Central memory CD4-positive, alpha-beta T cell (primary cell): ENCODE measurements at places on chromosomes 5 and 9.

- DNase-seq, result no peak
Observed at GRCh38 chr5:80142996-80143395, 107.8 kb downstream of the THBS4 start.

DNA sequence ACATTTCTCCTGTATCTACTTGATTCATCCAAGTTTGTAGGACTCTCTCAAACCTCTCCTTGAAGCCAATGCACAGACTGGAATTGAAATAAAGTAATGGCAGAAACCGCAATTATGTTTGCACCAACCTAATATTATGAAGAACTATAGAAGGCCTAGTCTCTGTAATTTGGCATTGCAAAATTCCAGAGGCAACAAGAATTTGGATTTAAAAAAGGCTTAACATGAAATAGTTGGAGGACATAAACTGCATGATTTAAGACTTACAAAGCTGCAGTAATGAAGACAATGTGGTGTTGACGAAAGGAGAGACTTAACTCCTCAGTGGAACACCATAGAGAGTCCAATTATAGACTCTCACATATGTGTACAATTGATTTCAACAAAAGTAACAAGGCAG, 117.8 kb upstream of the MINAR2 start:
- DNase-seq, result no peak

DNA sequence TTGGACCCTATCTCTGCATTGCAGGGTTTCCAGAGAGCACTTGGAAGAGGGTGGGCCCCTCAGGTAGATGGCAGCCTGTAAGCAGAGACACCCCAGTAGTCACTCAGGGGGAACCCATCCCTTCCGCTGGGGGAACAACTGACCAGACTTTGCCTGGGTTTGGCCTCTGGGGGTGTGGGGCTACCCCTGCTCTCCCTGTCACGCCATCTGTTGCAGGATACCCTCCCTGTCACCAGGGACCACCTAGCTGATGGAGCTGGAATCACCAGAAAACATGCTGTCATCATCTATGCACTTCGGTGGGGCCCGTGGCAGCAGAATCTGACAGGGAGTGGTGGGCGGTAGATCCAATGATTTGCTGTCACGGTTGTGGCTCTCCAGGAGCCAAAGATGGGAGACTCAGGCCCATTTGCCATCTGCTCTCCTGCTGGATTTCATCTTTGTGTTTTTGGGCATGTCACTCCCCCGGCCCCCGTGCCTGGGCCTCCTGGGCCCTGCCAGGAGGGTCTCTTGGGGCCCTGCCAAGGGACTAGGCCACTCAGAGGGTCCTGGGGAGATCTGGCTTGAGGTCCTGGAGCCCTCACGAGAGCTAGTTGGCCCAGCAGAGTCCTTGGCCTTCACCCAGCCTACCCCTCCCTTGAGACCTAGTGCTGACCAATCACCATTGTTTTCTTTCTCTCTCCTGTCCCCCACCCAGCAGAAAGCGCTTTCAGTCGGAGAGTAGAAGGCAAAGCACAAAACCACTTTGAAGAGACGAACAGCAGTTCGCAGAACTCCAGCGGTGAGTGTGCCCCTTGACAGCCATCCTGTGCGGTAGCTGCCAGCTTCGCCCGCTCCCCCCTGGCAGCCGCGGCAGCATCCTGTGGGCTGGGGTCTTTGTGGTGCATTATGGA, 45.9 kb downstream of the AMBP start:
- no peak for DNase-seq

GRCh38 chr9:131263701-131264100, 12.6 kb downstream of the FAM78A start:
- no peak for DNase-seq

GRCh38 chr5:10393491-10393890, 40.0 kb downstream of the MARCHF6 start:
- no peak for DNase-seq

DNA sequence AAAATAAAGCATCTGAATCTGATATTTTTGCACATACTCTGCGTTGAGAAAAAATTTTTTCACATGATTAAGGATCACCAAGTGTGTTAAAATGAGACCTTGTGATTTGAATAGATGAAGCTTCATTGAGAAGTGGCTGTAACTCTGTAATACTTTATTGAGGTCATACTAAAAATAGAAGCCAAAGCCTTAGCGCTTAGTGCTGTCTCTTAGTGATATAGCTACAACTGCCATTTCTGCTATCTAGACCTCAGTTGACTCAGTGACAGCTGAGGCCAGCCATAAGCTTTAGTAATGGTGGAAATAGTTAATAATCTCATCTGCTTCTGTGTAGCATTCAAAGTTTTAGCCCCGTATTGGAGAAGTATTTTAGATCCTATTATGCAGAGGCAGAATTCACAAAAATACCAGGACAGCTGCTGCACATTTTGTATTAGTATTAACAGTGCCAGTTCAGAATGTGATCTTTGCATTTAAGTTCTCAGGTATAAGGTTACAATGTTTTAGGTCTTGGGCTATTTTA, 107.4 kb upstream of the SGCD start:
- no peak for DNase-seq

GRCh38 chr9:127197861-127198430, 66.6 kb upstream of the GARNL3 start:
- DNase-seq, result no peak

- peak; percentile 36 for DNase-seq
Observed at GRCh38 chr5:157994906-157995519, 136.1 kb upstream of the CLINT1 start.

DNA sequence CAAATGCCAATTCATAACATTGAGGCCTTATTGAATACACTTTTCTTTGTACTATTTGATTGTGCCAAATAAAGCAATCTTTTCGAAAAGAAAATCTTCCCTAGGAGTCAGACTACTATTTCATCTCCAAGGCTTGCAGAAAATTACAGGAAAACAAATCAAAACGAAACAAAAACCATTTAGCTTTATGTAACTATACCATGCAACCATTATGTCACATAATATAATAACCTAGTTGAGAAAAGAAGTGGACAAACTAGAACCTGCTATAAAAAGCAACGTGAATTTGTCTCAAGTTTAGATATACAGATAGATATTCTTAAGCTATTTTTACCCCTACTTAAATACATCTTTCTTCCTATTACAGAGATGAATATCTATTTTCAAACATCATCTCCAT, 18.0 kb downstream of the HTR4 start:
- no peak for DNase-seq

DNA sequence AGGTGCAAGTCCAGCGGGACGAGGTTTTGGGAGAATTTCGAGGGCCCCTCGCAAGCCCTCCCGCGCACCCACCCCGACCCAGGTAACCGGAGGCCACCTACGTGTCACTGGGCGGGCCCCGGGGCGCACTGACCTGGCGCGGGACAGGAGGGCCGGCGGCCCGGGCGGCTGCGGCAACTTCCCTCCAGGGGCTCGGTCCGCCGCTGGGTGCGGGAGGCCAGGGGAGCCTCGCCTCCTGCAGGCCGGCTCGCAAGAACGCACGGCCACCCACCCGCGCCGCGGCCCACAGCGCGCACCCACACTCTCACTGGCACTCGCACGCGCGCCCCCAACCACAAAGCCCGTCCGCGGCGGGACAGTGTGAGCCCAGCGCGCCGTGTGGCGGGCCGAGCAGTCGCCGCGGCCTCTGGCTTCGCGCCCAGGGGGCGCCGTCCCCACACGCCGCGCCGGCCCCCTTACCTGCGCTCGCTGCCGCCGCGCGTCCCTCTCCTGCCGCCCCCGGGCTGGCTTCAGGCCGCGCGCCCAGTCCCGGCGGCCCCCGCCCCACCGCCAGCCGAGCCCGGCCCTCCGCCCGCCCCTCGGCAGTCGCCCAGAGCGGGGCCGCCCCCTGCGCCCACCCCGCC, 451 bp downstream of the LPAR1 start:
- DNase-seq, result no peak

- no peak for DNase-seq
Observed at GRCh38 chr5:140607031-140607430, 25.9 kb downstream of the CD14 start.

DNA sequence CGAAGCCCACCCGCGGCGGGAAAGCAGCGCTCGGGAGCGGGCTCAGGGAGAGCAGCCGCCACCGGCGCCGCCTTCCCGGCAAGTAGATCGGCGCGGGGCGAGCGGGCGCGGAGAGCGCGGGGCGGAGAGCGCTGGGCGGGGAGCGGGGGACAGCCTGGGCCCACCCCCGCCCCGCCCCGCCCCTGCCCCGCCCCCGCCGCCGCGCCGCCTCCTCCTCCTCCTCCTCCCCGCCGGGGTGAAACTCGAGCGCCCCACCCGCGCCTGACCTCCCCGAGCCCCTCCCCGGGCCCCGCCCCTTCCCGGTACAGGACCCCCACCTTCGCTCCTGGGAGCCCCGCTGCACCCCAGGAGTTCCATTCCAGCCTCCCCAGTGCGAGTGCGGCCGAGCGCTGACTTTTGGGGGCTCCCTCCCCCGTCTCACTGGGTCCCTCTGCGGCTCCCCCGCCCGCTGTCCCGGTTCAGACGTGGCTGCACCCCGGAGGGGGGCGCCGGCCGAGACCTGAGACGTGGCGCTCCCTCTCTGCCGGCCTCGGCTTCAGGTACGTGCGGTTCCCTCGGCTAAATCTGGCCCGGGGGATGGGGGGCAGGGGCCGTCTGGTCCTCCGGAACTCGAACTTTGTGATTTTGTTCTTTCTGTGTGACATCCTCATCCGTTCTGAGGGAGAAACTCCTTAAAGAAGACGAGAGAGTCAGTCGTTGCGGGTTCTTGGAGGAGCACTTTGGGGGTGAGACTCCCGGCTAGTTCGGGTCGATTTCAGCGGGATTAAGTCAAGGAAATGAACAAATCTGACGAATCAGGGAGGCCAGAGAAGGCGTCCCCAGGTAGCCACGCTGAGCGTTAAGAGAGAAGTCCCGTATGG, at the start of gene SEMA5A:
Gene SEMA5A (minus strand): TSS at position 84 of the 860 bp plus-strand sequence. CDS start 166,129 bp downstream, outside the sequence.
- peak; percentile 33 for DNase-seq

DNA sequence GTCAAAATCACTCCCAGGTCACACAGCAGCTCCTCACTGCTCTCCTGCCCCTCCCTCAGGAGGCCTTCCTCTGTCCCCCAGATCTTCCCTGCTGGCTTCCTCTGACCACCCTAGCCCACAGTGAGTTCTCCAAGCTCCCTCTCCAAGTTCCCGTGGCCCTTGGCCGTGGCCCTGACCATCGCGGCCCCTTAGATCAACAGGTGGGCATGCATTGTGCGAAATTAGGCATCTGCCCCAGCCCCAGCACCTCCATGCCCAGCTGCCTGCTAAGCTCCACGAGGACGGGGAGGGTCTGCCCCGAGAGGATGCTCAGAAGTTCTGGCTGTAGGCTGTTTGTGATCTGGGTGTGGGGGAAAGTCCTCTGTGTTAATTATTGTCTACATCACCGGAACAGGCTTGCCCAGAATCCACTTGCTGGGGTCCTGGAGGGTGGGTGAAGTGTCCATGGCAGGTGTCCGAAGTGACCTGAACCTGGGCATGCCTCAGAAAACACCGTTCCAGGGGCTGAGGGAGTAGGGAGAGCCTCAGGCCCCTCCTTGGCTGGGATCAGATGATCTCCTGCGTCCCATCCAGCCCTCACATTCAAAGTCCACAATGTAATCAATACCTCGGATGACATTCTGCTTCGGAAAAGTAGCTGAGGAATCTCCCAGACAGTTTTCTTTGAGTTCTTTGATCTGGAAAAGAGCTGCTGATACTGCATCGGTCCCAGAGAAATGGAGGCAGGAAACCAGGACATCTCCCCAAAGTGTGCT, 194.8 kb downstream of the PAX5 start:
- no peak for DNase-seq

GRCh38 chr5:80754900-80755299, 100.1 kb upstream of the DHFR start:
- DNase-seq, result no peak

GRCh38 chr9:110545705-110546104, 33.8 kb downstream of the SVEP1 start:
- DNase-seq, result no peak

- no peak for DNase-seq
Observed at GRCh38 chr5:173726846-173727557, 110.6 kb upstream of the BOD1 start.

- DNase-seq, result no peak
Observed at GRCh38 chr5:176724472-176724871, 77.2 kb downstream of the TSPAN17 start.

GRCh38 chr9:135188681-135189151, 101.2 kb downstream of the OLFM1 start:
- DNase-seq, result no peak

GRCh38 chr9:103700195-103700962, 393.7 kb upstream of the SMC2 start:
- DNase-seq, result no peak

- no peak for DNase-seq
Observed at GRCh38 chr9:90909747-90910283, 108.2 kb downstream of the SYK start.

DNA sequence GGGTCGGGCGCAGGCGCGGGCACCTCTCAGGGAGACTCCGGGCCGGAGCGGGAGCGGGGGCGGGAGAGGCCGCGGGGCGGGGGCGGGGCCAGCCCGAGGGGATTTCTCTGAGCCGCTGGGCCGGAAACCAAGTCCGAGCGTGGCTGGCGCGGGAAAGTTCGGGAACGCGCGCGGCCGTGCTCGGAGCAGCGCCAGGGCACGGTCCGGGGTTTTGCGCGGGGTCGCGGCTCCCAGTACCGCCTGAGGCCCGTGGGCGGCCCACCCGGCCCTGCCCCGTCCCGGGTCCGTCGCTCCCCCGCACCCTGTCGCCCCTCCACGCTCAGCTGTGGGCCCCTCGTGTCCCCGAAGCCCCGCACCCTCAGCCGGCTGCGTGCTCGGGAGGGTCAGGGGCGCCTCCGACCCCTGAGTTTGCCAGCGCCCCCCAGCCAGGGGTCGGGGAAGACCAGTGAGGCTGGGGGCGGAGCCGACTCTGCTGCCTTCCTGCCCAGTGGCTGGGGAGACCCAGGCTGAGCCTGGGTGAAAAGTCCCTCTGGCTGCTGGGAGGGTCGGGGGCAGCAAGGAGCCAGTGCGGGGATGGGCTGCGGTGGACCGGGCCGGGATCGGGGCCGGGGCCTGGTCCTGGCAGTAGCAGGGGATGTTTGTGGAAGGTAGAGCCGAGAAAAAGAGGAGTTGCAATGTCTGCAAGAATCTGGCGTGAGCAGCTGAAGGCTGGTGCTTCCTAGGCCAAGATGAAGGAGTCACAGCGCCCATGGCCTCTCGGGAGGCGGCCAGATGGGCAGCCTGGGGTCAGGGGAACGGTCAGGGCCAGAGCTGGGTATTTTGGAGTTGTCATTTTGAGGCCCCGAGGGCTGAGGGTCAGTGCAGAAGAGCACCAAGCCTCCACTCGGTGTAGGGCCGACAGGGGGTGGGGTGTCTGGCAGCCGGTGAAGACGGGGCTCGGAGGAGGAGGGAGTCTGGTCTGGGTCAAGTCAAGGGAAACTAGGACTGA, 588 bp downstream of the TRAF2 start:
- peak; percentile 29 for DNase-seq

DNA sequence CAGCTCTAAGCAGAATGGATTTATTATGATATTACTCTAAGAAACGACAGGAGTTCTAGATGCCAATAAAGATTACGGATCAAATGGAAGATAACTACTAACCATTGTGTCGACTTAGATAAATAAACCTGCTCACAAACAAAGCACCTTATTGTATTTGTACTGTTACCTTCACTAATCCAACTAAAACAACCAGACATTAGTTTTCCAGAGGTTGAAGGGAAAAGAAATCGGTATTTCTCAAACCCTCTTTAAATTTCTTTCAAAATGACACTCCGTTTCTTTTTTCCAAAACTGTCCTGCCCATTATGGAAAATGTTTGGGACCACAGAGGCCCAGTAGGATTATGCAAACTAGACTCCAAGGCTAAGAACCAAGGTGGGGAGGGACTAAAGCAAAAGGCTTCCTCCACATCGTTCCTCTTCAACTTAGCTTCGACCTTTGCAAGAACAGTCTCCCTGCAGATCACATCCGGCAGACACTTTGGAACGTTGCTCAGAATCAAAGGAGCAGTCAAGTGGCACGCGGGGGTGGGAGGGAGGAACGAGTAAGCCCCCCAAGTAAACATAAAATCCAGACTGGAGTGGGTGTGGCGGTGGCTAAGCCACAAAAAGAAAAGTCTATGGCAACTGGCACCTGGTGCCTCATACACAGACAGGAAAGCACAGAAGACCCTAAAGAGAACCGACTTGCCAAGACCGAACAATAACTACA, 2.7 kb downstream of the MLLT3 start:
- peak; percentile 7 for DNase-seq
